Right cardiac atrium (tissue), 5 donors: ENCODE measurements at places on chromosomes 2 and 18.
A peak's percentile ranks its signal among the peaks of the same experiment; 100 is the strongest.

DNA sequence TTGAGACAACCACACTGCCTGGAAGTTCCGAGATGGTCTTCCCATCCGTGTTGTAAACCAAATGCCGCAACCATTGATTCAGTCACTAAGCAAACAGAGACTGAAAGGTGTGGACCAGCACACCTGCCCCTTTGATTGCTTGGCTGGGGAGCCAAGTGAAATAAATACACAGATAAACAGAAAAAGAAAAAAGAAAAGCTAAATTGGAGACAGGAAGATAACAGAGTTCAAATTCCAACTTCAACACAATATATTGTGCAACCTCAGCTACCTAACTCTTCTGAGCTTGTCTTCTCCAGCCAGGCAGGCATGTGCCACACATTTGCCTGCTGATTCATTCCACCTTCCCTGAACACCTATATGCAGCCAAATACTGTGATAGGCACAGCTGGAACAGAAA, 110.9 kb downstream of the PID1 start:
- DNase-seq = no peak

GRCh38 chr2:235283246-235283645, 210.6 kb upstream of the AGAP1 start:
- no peak for DNase-seq

GRCh38 chr2:9212010-9212635, 5.5 kb downstream of the ASAP2 start:
- no peak for DNase-seq

DNA sequence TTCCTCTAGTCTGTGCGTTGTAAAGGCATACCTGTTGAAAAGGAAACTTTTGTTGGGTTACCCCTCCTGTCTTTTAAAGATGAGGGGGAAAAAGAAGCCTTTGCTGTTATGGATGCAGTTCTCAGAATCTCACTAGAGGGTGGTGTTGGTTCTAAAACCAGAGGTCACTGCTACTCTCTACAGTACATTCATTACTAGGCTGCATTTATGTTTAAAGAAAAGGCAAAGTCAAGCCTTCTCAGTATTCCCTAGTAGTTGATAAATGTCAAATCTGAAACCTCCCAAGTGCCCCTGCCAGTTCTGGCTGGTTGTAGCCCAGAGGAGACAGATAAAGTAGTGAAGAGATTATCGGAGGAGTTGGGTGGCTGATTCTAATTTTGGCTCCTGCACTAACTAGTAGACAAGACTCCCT, 1.4 kb upstream of the PLCL1 start:
- DNase-seq = no peak

GRCh38 chr2:15874854-15875804, 65.2 kb upstream of the MYCN start:
- DNase-seq = no peak

GRCh38 chr2:174636987-174637386, 39.4 kb upstream of the WIPF1 start:
- DNase-seq = no peak

DNA sequence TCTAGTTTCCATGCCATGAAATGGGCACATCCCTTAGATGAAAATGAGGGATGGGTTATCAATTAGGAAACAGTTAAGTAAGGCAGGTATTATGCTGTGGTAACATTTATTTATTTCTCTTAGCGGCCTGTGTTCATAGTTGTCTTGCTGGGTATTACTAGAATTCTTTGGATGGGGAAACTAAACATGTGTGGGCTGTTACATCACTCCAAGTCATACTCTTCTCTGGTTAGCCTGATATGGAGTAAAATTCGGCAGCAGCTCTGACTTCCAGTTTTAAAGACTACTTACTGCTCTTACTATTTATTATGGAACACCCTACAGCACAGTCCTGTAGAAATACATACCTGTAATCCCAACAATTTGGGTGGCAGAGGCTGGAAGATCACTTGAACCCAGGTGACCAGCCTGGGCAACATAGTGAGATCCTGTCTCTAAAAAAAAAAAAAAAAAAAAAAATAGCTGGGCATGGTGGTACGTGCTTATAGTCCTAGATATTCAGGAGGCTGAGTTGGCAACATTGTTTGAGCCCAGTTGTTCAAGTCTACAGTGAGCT, 33.1 kb upstream of the RASGRP3 start:
- no peak for DNase-seq

DNA sequence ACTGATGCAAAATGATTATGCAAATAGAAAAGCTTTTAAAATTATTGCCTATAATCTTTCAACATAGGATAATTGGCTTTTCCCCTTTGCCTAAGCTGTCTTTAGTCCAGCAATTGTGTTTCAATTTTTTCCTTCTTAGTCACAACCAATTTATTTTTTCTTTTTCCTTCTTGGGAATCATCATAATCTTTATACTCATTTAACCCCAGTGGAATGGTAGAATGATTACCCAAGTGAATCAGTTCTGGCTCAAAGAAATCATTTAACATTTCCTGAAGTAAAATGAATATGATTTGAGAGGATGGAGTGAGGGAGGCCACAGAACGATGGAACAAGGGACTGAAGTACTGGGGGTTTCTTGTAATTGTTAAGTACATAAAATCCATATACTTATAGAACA, 93.0 kb upstream of the CRIM1 start:
- DNase-seq = no peak

GRCh38 chr2:32463110-32463509, 106.3 kb downstream of the BIRC6 start:
- no peak for DNase-seq

- DNase-seq = no peak
Measured at GRCh38 chr18:26052505-26052904, 37.9 kb downstream of the SS18 start.

DNA sequence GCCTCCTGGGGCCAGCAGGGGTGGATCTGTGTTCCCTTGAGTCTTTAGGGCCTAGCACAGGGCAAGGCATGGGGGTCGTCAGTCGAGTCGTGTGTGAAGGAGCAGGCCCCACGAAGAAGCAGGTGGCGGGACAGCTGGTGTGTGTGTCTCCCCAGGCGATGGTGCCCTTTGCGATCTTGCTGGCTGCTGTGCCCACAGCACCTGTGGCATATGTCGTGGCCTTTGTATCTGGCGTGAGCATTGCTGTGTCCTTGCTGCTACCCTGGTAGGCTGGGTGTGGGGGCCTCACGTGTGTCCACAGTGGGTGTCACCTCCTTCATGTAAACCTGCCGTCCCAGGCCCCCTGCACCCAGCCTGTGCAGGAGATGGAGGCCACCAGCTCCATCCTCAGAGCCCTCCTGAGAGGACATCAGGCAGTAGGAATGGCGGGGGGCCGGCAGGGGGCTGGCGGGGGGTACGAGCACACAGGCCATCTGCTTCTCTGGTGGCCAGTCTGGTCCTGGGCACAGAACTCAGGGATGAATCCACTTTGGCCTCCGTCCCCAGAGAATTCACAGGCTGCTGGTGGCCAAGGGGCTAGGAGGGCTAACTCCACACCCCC, 13.2 kb downstream of the MFSD2B start:
- DNase-seq = no peak

GRCh38 chr18:31273812-31274527, 44.0 kb upstream of the DSG1 start:
- no peak for DNase-seq

DNA sequence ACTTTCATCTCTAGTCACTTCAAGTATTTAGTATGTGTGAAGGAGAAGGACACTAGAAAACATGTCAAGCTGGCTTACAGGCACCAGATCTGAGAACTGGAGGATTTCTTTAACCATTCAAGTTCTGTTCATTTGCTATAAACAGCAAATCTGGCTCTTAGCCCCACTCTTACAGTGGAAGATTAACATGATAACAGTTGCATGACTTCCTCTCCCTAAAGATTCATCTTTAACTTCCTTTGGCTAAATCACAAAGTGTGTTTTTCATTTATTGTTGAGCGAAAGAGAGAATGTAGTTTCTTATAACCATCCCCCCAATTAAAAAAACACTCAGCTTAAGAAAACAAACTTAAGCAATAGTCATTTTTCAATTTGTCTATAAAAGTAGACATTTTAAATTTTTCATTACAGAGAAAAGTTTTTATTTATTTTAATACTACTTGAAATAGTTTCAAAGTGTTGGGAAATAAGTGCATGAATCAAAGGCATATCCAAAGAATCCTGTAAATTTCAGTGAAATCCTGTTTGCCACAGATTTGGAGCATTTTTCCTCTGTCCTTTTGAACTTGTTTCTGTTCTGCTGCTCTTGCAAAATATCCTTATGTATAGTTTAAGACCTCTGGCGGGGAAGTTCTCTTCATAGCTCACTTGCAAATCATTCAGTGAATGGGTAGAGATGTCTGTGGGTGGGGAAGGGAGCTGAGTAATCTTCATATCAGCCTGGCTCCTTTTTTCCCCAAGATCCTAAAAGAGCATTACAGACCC, 241.0 kb upstream of the RBBP8 start:
- DNase-seq = no peak

DNA sequence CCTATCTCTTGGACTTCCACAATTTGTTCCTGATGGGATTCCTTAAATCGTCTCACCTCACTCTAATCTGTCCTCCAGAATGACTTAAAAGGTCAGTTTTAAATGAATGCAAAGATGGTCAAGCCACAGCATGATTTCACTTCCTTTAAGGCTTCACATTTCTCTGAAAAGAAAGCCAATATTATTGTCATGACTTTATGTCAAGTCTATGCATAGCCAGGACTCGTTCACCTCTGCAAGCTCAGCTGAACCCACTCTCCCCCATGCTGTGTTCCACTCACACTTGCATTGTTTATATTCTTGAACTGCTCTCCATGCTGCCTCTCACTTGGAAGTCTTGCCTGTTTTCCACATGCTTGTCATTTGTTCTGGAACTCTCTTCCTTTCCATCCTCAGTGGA, 298.4 kb upstream of the MMADHC start:
- DNase-seq = no peak

DNA sequence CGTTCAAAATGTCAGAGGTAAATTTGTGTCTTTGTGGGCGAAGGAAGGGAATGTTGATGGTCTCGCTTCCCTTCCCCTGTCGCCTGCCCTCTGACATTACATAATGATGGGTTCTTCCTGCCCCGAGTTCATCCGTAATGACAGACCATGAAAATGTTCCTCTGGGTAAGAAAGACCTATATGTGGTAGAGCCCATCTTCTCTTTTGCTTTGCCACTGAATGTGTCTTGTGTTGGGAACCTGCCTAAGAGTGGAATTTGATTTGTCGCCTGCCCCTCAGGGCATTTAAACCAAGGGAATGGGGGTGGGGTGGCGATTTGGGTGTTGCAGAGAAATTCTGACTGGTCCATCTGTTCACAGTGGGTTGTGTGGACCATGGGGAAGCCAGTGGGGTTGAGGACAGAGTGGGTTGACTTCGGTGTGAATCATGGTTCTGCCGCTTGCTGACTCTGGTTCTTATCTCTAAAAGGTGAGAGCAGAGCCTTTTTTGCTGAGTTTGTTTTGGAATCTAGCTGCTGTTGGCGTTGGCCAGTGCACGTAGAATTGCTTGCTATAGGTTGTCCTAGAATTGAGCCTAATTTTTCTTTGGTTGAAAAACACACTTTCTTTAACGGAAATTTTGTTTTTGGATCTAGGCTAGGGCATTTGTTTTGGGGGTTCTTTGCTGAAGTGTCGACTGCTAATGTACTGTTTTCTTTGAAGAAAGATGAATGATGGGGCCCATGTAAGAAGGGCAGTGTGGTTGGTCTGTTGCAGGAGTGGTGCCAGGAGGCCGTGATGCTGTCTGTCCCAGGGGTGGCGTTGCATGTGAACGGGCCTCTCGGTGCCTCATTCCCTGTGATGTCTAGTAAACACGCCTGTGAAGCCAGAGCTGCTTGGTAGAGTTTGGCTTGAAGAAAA, 1.3 kb downstream of the INPP4A start:
- DNase-seq = no peak

- DNase-seq = no peak
Measured at GRCh38 chr18:47669815-47670214, 260.6 kb downstream of the SMAD2 start.

GRCh38 chr2:216346781-216347180, 25.5 kb downstream of the MARCHF4 start:
- no peak for DNase-seq

DNA sequence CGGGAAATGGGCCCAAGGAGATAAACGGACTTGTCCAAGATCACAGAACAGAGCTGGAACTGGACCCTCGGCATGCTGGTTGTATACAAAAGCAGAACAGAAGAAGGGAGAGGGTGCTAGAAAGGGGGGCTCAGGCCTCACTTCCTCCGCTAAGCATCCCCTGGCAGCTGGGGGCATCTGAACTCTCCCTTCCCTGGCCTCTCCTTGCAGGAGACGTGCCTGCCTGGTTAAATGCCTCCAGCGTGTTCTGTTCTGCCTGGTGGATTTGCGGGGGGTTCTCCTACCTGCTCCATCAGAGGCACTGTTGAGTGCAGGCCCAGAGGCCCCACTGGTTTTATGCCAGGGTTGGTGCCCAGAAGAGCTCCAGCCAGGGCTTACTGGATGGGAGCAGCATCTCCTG, 124.7 kb downstream of the ZFP36L2 start:
- no peak for DNase-seq

GRCh38 chr2:65062843-65063825, 6.9 kb downstream of the CEP68 start:
- no peak for DNase-seq

DNA sequence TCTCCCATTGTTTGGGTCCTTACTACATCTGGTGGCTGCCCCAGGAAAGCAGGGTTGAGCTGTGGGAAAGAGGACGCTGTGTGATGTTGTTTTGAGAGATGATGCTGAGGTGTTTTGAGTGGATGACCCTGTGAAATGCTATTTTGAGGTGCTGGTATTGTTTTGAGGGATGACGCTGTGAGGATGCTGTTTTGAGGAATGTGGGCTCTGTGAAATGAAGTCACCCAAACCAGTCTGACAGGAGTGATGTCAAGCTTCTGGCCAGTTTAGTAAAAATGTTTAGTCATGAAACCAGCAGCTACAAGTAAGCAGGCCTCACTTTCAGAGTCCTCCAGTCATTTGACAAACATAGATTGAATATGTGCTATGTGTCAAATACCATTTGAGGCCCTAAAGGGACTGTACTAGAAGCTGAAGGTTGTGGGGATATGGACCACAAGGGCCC, 16.1 kb upstream of the PUM2 start:
- DNase-seq = no peak

- peak; percentile 35 for DNase-seq
Measured at GRCh38 chr2:26274058-26274613, 29.4 kb downstream of the HADHB start.

DNA sequence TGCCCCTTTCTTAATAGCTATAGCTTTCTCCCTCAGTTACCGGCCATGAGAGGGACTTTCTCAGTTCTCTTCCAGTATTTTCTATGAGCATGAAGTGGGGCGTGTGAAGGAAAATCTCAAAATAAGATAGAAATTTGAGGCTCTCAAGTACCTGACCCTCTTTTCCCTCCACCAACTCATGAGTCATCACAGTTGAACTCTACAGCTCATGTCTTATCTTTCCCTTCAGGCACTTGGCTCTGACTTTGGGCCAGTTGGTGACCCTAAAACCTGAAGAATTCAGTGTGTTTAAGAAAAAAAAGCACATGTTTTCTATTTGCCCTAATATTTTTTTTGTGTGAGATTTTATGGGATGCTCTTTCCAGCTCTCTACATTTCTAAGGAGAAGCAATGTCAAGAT, 896.7 kb upstream of the ZEB2 start:
- no peak for DNase-seq

GRCh38 chr2:45879406-45879805, 227.9 kb downstream of the PRKCE start:
- DNase-seq = no peak

GRCh38 chr2:214810671-214811070, 1.2 kb upstream of the BARD1 start:
- DNase-seq = peak; percentile 13
